ENCODE measurements at places on chromosomes 1 and 21. TPM values are rescaled to one million over a fixed set of nuclear protein-coding genes. Genes with fewer than 3 reads are reported as not detected.
A peak's percentile ranks its signal among the peaks of the same experiment; 100 is the strongest.

The AIRE gene
- polyA plus RNA-seq: not detected

The BSDC1 gene
- polyA plus RNA-seq: 100 TPM

The HSPB7 gene
- not detected for polyA plus RNA-seq

The SMIM34 gene
- not detected for polyA plus RNA-seq

The TMEM63A gene
- polyA plus RNA-seq: 32.4 TPM

The MNDA gene
- polyA plus RNA-seq: not detected

The FCRL6 gene
- not detected for polyA plus RNA-seq

The UTP11 gene
- 253 TPM for polyA plus RNA-seq

The PPFIA4 gene
- 5.3 TPM for polyA plus RNA-seq

The TNFRSF14 gene
- polyA plus RNA-seq: 2.3 TPM

The RPE65 gene
- not detected for polyA plus RNA-seq

The CYP4Z1 gene
- not detected for polyA plus RNA-seq

The MCOLN2 gene
- polyA plus RNA-seq: not detected

The S100A8 gene
- not detected for polyA plus RNA-seq

DNA sequence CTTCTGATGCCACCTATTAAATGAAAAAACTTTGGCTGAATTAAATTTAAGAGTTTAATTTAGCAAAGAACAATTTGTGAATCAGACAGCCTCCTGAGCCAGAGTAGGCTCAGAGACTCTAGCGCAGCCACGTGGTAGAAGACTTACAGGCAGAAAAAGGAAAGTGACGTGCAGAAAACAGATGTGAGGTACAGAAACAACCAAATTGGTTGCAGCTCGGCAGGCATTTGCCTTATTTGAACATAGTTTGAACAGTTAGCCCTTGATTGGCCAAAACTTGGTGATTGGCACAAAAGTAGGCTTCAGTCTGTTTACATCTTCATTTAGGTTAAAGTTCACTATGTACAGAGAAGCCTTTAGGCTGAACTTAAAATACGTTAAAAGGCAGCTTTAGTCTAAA is 22.9 kb downstream of the TCP10L start:
- no peak for DNase-seq

DNA sequence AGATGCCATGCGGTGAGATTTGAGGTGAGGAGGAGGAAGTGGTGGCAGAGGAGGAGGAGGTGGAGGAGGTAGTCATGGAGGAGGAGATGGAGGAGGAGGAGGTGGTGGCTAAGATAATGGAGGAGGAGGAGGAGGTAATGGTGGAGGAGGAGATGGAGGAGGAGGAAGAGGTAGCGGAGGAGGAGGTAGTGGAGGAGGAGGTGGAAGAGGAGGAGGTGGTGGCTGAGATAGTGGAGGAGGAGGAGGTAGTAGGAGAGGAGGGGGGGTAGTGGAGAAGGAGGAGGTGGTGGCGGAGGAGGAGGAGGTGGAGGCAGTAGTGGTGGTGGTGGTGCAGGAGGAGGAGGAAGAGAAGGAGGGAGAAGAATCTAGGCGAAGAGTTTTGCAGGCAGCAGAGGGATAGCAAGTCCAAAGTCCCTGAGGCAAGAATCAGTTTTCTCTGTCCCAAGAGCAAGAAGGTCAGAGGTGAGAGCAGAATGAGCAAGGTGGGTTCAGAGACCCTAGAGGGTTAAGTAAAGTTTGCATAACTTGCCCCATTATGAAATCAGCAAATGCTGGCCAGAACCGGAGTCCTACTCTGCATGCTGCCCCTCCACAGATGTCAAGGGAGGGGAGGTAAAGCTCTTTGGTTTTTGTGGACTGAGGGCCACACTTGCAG is 38.9 kb upstream of the GNPAT start:
- peak; percentile 80 for DNase-seq

- DNase-seq: no peak
These were observed 18.8 kb downstream of the RALGPS2 start for GRCh38 chr1:178743801-178744200.

DNA sequence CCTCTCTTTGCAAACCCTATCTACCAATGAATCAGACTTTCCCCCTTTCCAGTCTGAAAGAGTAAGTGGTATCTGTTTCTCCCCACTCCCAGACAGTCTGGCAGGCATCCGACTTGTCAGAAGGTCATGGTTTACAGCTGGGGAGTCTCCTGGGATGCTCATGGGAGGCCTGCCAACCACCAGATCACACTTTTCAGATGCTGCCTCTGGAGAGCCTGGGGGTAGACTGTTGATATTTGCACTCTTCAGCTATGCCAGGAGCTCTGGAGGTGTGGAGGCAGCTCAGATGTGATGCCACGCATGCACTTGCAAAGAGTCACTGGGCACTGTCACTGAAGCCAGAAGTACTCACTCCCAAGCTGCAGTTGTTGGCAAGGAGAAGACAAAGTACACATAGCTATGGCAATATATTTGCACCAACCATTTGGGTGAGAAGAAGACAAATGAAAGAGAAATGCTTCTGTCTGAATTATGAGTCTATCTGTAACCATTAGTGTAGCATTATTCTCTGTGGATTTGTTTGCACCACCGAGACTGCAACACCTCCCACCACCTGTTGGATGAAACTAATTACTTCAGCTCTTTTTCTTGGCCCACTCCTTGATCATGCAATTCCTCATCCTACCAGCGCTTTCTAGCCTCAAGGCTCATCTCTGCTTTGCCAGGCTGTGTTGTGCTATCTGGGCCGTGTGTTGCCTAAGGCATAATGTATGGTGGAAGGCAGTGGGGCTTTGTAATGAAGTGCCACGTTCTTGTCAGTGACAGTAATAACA is 133.0 kb upstream of the SPAG17 start:
- DNase-seq: no peak

DNA sequence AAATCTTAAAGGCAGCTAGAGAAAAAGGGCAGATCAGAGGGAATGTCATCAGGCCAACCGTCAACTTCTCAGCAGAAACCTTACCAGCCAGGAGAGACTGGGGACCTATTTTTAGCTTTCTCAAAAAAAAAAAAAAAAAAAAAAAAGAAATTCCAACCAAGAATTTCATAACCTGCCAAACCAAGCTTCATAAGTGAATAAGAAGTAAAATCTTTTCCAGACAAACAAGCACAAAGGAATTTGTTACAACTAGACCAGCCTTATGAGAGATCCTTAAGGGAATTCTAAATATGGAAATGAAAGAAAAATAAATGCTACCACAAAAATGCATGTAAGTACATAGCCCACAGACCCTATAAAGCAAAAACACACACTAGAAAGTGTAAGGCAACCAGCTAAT is 267.7 kb downstream of the AKT3 start:
- no peak for DNase-seq

DNA sequence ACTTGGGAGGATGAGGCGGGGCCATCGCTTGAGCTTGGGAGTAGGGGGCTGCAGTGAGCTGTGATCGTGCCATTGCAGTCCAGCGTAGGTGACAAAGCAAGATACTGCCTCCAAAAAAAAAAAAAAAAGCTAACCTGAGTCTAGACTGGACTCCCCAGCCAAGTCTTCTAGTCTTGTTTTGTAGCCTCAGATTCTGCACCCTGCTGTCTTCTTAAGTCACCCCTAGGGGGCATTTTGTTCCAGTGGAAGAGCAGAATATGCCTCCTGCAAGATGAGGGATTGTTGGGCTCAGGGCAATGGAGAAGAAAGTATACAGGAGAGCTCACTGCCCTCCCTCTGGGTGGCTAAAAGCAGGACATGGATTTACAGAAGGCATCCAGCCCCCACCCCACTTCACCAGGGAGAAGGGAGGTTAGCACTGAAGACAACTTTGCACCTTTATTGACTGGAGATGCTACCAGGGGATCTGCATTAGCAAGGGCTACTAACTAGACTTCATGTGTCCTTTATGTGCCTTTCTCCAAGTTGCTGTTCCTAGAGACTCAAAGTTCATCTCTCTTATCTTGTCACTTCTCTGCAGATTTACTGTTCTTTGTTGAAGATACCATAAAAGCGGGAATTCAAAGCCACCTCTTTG is 15.3 kb upstream of the RNF187 start:
- DNase-seq: peak; percentile 65

DNA sequence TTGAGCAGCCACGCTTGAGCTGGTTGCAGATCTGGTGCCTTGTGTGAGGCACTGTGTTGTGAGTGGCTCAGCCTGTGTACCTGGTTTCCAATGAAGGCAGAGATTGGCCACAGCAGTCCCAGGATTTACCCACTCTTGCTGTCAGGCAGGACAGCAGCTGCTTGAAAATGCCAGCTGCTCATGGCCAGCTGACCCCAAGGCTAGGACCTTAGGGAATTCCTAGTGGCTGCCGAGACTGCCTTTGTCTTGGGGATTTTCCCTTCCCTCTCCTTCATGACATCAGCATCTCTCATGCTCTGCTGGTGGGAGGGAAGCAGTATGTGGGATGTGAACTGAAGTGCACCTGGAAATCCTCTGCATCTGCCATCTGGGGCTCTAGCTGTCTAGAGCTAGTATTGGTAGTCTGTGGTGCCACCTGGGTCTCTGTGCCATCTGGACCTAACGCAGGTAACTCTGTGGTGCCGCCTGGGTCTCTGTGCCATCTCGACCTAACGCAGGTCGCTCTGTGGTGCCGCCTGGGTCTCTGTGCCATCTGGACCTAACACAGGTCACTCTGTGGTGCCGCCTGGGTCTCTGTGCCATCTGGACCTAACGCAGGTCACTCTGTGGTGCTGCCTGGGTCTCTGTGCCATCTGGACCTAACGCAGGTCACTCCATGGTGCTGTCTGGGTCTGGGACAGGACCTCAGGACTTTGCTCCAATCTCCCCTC is 3.8 kb upstream of the LRRC47 start:
- no peak for DNase-seq

GRCh38 chr1:96355961-96356360 is 365.6 kb upstream of the PTBP2 start:
- DNase-seq: no peak

DNA sequence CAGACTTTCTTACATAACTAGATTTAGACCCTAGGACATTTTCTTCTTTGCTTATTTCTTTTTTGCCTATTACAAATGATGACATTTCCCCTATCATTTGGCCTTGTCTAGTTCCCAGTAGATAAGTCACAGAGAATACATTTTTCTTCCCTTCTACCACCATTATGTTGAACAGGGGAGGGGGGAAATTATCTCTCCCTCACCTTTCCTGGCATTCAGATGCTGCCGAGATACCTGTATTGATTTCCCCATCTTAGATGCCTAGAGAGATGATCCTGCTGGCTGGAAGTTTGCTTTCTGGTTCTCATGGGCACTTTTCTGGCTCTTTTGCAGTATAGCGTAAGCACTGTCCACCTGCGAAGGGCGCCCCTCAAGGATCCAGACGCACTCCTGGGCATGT is 5.7 kb downstream of the IPO9 start:
- no peak for DNase-seq

GRCh38 chr1:145782272-145783099 is 41.4 kb downstream of the RNF115 start:
- DNase-seq: no peak

DNA sequence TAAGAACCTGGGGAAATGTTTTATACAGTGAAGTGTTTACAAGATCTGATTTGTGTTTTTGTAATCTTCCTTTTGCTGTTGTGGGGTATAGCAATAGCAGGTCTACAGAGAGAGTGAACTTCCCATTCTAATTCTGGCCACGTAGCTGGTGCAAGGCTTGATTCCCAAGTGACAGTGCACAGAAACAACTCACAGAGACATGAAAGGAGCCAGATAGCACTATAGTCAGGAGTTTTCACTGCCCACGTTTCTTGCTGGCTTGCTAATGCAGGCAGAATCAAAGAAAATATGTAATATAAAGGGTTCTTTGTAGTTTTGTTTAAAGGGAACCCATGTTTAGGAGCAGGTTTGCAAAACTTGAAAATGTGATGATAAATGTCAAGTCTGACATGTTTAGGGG is 170.9 kb upstream of the IVNS1ABP start:
- no peak for DNase-seq

- DNase-seq: no peak
These were observed 2.4 kb downstream of the B4GALT3 start for GRCh38 chr1:161174911-161175310.

- DNase-seq: no peak
These were observed 12.7 kb upstream of the OBSCN start for GRCh38 chr1:228194921-228195812.

GRCh38 chr1:172753964-172754363 is 95.1 kb downstream of the FASLG start:
- no peak for DNase-seq

GRCh38 chr21:46454634-46455390 is 3.9 kb upstream of the DIP2A start:
- no peak for DNase-seq

DNA sequence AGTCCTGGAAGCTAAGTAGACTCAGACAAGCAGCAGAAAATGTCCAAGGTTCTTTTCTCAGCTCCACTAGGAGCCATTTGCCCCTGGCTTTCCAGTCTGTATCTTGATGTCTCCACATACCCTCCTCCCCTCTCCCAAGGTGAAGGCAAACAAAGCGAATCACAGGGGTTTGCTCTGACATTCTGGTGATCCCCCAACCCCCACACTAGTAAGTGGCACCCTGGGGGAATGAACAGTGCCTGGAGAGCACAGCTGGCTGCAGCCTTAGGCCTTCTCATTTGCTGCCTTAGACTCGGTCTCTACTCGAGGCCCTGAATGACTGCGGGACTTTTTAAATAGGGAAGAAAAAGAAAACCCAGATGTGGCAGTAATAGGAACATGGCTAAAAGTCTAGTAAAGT is 15.3 kb downstream of the ERI3 start:
- DNase-seq: no peak

GRCh38 chr1:66527686-66528085 is 6.3 kb upstream of the SGIP1 start:
- DNase-seq: no peak

DNA sequence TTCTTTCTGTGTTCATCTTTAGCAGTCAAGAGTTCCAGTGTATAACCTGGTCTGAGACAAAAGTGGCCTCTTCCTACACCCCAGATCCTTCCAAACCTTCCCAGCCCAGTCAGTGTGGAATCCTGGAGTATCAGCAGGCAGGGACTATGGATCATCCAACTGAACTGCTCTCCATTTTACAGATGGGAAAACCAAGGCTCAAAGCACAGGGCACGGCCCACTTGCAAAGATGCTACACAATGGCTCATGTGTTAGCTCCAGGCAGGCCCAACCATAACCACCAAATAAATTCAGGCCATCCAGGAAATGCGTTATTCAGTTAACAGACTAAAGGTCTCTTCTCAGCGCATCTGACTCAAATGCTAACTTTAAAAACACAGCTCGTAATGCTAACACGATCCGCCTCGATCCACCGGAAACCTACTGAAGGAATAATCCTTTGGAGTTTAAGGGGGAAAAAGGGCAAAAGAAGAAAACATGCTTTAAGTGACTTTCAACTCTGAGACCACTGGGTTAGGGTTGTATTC is 7.1 kb downstream of the GLIS1 start:
- DNase-seq: no peak

Measured in K562 (cell line).